ENCODE measurements at places on chromosomes 5 and 9. TPM values are rescaled to one million over a fixed set of nuclear protein-coding genes. Genes with fewer than 3 reads are reported as not detected.

The TSSK1B gene
- total RNA-seq: not detected

The ADRA1B gene
- 14.8 TPM for total RNA-seq

The FIBCD1 gene
- total RNA-seq: not detected

The IL3 gene
- total RNA-seq: not detected

The SLCO6A1 gene
- not detected for total RNA-seq

Measured in thoracic aorta (tissue), 2 donors.